ENCODE measurements at places on chromosomes 6 and 20. TPM values are rescaled to one million over a fixed set of nuclear protein-coding genes. Genes with fewer than 3 reads are reported as not detected.

Gene SRSF6
- total RNA-seq: 193 TPM

GRCh38 chr20:9660236-9660868, 146.0 kb downstream of the LAMP5 start:
- peak; percentile 40 for DNase-seq

Gene CLIC5
- total RNA-seq: not detected

- no peak for DNase-seq
These were observed 12.6 kb downstream of the CFAP206 start for GRCh38 chr6:87420360-87420759.

- peak; percentile 24 for DNase-seq
These were observed 181.0 kb downstream of the GJA1 start for GRCh38 chr6:121616406-121616805.

- DNase-seq: no peak
These were observed 232.9 kb downstream of the TSHZ2 start for GRCh38 chr20:53205046-53205445.

Gene SOX4
- 12.9 TPM for total RNA-seq

- no peak for DNase-seq
These were observed 5.2 kb downstream of the SLC2A4RG start for GRCh38 chr20:63744574-63745423.

DNA sequence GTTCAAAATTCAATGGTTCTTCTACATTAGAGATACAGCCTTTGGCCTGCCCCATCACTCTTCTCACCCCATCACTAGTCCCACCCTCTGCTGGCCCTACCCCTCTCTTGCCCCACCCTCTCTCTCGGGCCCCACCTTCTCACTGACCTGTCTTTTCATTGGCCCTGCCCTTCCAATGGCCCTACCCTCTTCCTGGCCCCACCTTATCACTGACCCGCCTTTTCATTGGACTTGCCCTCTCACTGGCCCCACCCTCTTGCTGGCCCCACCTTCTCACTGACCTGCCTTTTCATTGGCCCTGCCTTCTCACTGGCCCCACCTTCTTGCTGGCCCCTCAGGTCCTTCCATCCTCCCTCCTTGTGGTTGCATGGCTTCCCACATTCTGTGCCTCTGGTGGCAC, 107.2 kb upstream of the PLEKHG1 start:
- peak; percentile 88 for DNase-seq

Gene LGSN
- not detected for total RNA-seq

GRCh38 chr6:136639702-136640101, 89.5 kb upstream of the MAP7 start:
- no peak for DNase-seq

DNA sequence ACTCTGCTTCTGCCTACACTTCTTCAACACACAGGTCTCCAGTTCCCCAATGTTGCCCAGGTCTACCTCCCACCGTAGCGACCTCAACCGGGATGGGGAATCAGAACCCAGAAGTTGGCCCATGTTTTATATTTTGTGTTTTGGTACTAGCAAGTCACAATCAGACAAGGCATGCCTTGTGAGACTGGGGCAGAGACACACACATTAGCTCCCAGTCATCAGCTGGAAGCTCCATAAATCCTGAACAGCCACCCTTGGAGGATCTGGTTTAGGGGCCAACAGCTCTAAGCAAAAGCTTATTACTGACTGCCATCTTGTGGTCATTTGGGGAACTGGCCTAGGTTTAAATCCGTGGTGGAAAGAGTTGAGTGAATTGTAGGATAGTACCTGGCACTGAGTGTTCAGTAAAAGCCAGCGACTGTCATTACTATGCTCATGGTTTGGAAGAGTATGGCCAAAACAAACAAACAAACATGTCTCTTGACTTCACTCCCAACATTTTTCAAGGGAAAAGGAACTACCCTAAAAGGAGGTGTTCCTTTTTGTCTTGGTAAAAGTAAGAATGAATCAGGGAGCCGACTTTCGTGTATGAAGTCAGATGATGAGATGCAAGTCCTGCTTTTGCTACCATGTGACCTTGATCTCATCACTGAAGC, 40.5 kb downstream of the PIM1 start:
- DNase-seq: peak; percentile 87
